Retinal pigment epithelial cell (primary cell): ENCODE measurements at places on chromosomes 3 and 15.

DNA sequence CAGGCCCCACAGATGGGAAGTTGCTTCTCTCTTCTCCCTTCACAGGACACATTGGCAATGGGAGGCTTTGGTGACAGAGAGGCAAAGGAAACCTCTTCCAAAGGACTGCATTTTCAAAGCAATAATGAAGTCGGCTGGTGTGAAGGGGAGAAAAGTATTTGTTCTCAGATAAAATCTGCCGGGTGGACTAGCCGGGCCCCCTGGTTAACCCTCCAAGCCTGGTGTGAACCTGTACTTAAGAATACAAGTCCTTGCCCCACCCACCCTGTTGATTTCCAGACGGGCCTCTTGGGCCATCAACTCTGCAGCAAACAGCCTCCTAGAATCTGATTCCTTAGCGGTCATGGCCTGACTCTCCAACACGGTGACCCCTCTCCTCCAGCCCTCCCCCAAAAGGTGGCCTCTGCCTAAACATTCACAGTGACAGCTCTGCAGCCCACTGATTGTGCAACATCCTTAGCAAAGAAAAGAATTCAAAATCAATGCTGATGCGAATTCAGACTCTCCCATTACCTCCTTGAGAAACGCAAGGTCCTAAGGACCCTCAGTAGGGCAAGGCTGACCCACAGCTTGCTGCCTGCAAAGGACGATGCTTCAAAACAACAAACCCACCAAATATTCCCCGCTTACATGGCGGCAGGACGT lies 9.9 kb downstream of the TLE3 start:
- DNase-seq: no peak

GRCh38 chr3:156098437-156099035 lies 21.8 kb upstream of the KCNAB1 start:
- no peak for DNase-seq

DNA sequence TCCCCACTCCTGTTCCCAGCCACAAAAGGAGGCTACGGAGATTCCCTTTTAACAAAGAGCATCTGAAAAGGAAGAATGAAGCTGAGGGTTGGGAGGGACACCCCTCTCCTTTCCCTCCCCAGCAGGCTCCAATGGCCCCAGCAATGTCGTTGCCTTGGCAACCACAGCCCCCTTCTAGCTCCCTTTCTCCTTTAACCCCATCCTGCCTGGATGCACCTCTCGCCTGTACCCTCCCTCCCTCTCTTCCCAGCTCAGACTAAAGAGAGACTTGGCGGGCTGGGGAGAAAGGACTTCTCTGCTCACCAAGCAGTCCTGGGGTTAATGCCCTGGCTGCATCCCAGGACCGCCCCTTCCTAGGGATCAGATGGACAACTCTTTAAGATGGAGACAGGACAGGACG lies 7.1 kb upstream of the RPL29 start:
- DNase-seq: no peak

DNA sequence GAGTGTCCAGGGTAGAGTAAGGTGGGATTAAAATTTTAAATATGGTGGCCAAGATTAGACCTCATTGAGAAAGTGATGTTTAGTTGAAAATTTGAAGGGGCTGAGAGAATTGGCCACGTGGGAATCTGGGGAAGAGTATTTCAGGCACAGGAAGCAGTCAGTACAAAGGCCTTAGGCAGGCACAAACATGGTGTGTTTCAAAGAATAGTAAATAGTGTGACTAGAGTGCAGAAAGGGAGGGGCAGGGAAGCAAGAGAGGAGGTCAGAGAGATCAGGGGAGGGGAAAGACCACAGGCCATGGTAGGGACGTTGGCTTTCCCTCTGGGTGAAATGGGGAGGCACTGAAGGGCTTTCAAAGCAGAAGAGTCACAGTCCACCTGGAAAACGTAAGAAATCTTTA lies 36.6 kb upstream of the POMGNT2 start:
- DNase-seq: no peak

GRCh38 chr3:127490271-127491023 lies 100.1 kb downstream of the TPRA1 start:
- DNase-seq: no peak

DNA sequence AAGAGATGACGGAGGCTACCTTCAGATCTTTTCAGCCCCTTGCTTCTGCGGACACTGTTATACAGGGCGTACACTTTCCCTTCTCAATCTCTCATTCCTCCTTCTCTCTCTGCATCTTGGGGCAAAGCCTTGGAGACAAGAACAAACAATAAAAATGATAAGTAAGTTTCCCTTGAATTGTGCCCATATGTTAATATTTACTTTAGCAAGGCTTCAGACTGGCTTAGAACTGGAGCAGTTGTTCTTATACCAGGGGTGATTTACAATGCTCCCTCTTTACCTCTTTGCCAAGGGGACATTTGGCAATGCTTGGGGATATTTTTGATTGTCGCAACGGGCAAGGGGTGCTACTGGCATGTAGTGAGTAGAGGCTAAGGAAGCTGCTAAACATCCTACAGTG lies 29.4 kb downstream of the TIMMDC1 start:
- no peak for DNase-seq

GRCh38 chr3:110165370-110165743 lies 828.0 kb upstream of the DPPA4 start:
- no peak for DNase-seq

DNA sequence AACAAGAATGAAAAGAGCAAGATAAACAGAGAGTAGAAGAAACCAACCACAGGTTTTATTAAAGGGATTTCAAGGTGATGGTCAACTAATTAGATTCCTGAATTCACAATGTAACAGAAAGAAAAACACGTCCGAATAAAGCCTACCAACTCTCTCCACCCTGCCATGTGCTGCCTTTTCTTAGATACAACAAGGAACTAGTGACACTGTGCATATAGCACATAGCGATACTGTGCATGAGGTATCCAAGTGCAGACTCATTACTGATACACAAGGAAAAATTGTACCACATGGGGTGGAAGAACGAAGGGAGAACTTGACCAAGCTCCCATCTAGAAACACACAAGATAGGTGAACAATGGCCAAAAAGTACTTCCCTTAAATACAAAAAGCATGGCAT lies 154.6 kb downstream of the MAGI1 start:
- DNase-seq: no peak
